ENCODE measurements at places on chromosomes 1 and 21. TPM values are rescaled to one million over a fixed set of nuclear protein-coding genes. Genes with fewer than 3 reads are reported as not detected.

The FAM229A gene
- 3.3 TPM for total RNA-seq

The C1orf185 gene
- total RNA-seq = not detected

DNA sequence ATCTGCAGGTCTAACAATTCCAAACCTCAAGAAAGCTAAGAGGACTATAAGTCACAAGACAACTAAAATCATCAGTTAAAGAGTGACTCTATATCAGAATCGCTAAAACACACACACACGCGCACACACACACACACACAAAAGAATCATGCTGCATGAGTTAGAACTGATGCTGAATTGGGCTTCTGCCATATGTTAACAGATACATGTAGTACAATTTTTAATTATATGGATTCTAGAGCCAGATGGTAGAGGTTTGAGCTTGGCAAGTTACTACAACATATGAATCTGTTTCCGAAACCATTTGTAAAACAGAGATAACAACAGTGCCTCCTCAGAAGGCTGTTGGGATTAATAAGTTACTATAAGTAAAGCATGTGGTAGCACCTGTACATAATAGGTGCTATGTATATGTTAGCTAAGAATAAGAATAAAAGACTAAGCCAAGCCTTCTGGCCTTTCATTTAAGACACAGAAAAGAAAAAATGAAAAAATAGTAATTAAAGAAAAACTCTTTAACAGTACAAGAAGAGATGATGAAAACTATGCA, 17.9 kb downstream of the EPRS1 start:
- DNase-seq = no peak

The FCAMR gene
- total RNA-seq = 0.59 TPM

GRCh38 chr1:107953556-107953955, 11.4 kb downstream of the VAV3 start:
- no peak for DNase-seq

DNA sequence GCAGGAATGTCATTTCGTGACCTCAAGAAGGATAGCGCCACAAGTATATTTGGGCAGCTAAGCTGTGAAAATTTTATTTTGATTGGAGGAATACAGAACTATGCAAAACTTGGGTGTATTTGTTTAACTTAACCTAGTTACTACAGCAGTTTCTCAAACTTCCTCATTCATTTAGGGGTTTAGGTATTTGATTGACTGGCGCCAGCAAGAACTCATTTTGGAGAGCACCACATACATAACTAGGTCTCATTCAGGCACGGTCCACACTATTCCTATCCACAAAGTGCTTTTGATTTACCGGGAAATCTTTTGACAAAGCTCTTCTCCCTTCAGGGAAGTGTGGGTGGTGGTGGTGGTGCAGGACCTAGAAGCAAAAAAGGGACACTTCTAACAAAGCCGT, 155.1 kb upstream of the NRIP1 start:
- no peak for DNase-seq

The TTC3 gene
- 69.8 TPM for total RNA-seq

The MEX3A gene
- 1.3 TPM for total RNA-seq

DNA sequence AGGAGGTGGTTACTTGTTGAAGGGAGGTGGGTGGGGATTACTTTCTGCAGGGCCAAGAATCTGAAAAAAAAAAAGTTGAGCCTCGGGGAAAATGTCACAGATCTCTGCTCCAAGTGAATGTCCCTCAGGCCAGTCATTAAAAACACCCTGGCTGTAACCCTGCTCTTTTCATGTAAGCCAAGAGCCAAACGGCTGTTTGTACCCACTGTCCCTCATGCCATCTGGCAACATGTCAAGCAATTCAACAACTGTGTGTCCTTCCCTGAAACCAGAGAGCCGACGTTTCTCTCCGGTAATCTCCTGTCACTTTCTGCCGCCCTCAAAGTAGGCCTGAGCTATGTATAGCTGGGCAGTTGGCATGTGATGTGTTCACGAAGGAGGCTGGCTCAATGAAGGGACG, 14.7 kb downstream of the CASQ2 start:
- no peak for DNase-seq

DNA sequence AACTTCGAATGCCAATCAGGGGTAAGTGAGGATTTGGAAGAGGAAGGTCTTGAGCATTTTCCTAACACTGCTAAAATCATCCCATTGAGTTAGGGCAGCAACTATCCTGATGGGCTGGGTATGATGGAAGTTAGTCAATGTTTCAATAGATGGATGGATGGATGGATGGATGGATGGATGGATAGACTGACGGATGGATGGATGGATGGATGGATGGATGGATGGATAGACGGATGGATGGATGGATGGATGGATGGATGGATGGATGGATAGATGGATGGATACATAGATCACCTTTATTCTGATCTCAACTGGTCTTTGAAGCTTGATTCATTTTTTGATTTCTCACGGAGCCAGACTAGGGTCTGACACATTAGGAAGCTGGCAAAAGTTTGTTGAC, 2.3 kb upstream of the CLDN14 start:
- DNase-seq = no peak

DNA sequence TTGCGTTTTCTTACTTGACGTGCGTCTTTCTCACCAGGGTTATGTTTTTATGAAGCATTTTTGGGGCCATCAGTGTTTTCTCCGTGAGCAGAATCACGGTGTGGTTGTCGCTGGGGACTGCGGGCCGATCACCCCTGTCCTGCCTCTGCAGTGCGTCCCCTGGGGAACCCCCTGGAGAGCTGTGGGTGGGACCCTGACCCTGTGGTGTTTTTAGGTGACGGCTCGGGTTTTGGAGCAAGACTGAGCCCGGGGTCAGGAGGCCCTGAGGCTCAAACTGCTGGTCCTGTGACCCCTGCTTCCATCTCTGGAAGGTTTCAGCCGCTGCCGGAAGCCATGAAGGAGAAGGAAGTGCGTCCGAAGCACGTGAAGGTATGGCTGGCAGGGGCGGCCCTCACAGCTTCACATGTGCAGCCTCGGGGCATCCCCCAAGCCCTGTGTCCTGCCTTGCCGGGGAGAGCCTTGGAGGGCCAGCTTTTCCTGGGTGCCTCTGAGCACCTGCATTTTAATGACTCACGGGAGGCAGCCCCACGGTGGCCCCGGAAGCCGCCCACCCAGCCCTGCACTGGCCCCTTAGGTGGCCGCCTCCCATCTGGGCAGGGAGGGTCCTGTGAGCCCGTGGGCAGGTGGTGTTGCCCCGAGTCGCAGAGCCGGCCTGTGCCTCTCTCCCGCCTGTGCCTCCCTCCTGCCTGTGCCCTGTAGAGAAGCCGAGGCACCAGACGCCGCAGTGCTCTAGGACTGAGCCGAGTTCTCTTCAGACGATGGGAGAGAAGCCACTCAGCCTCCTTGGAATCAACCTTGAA, 36.7 kb upstream of the DIP2A start:
- DNase-seq = no peak

DNA sequence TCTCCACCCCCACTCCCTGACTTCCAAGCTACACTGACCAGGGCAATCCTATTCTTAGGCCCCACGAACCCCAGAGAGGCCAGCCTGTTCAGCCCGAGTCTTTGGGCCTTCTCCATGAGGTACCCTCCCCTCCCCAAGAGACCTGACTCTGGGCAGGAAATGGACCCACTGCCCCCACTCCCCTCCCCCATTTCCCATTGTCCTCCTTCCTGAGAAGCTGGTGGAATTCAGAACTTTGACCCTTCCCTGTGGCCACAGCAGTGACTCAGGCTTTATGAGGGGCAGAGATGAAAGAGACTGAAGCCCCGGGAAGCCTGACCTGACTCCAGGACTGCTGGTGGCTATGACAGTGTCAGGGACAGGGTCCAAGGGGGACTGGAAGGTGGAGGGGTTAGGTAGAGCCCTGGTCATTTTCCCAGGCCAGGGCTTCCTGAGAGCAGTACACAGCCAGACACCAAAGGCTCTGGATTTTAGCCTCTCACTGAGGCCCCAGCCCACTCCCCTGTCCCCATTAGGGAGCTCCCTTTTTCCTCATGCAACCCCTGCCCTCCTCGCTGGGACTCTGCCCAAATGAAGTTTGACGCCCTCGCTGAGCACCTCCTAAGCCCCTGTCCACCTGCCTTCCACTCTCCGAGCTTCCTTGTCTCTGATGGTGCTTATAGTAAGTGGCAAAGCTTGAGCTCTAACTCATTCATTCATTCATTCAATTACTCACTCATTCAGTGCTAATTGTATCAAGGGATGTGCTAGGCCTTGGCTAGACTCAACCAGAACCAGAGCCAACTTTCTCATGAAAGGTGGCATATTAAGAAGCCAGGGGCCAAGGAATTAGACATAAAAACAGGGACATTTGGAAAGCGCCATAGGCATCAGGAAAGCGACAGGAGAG, 3.0 kb downstream of the CRYBG2 start:
- DNase-seq = peak; percentile 49

DNA sequence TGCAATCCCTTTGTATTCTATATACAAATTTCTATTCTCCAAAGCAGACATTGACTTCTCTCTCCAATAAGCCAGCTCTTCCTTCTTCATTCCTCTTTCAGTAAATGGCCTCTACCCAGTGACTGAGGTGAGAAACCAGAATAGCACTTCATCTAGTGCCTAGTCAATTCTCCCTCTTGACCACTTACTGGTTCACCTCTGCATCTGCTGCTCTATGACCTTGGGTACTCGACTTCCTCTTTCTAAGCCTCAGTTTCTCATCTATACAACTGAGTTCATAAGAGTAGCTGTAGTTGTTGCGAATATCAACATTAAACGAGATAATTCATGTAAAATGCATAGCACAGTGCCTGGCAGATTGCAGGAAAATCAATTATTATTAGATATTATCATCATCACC, 12.4 kb downstream of the LYST start:
- no peak for DNase-seq

The GABRD gene
- total RNA-seq = not detected

DNA sequence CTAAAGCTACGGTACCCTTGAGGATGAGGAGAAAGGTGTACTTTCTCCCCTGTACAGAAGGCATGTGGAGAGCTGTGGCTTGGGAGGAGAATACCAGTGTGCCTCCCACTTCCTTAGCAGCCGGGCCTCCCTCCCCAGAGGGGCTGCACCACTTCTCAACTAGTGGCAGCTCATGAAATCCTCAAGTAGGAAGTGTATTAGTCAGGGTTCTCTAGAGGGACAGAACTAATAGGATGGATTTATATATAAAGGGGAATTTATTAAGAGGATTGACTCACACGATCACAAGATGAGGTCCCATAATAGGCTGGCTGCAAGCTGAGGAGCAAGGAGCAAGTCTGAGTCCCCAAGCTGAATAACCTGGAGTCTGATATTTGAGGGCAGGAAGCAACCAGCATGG, 53.1 kb upstream of the PPP2R5A start:
- DNase-seq = no peak

The GUCA2B gene
- total RNA-seq = not detected

DNA sequence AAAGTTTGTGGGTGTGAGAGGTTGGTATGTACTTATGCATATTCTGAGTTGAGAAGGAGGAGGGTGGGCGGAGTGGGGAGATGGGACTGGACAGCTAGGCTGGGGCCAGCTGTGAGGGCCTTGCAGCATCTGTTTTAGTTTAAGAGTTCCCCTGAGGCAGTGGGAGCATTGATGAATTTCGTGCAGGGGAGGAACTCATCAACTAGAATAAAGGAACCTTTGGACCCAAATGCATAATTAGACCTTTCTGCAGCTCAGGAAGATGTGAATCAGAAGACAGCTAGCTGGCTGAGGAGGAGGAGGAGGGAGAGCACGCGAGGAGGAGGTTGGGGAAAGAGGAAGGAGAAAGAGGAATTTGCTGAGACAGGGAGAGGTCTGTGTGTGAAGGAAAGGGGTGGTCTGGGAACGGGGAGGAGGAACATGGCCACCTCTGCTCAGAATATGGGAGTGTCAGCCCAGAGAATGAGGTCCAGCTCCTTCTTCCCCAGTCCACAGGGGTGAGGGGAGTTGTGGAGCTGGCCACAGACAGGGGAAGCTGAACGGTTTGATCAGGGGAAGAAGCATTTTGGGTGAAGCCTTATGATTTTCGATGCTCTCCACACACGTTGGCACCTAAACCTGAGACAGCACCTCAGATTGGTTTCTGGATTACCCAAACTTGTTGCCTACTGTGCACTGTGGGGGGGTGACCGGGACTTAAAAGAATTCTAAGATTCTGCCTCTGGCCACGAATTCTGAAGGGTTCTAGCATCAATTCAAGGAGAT, 27.7 kb downstream of the MYOG start:
- DNase-seq = no peak

The ZFP69B gene
- total RNA-seq = 0.79 TPM

- no peak for DNase-seq
Observed at GRCh38 chr1:36298640-36299039, 7.5 kb upstream of the SH3D21 start.

- no peak for DNase-seq
Observed at GRCh38 chr1:229409616-229410369, 24.1 kb downstream of the ACTA1 start.

GRCh38 chr1:183837062-183837461, 32.1 kb downstream of the RGL1 start:
- no peak for DNase-seq

DNA sequence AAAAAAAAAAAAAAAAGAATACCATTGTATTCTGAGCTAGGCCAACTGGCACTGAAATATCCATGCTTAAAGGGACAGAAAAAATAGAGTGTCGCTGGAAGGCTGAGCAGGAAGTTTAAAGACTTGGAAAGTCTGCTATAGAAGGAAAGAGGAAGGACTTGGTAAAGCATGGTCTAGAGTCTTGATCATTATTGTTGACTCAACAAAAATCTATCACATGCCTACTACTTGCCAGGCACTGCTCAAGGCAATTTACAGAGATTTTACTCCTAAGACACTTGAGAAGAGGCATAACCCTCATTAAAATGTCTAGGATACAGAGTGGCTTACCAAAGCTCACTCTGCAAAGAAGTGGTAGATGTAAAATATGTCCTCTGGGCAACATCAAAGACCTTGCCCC, 324.0 kb upstream of the DAB1 start:
- DNase-seq = no peak

DNA sequence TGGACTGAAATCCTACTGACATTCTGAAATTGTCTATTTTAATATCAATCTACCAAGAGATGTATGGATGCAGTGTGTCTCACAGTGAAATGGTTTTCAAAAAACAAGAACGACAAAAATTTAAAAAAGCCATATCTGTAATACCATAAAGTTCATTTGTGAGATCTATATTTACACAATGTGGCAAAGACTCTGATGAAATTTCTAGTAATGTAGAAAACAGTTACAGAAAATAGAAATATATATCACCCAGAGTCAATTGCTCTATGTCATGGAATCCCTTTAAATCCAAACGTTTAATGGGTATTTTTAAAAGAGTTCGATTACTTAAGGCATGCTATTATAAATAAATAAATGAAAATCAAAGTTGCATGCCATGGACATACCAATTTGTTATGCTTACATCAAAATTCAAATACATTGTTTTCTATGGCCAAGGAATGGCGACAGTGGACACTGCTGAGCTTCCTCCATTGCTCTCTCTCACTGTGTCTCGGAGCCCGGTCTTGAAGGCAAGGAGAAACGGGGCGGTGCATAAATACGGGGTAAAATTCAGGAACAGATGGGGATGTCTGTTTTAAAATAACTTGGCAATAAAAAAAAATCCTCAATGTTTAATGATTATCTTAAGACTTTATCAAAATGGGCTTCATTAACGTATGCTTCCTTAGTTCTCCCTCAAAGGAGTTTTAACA, 37.0 kb upstream of the SAMSN1 start:
- no peak for DNase-seq

GRCh38 chr21:18443701-18444100, 40.1 kb upstream of the TMPRSS15 start:
- DNase-seq = no peak

GRCh38 chr1:18415448-18416027, 65.2 kb upstream of the KLHDC7A start:
- no peak for DNase-seq
